T-helper 9 cell (primary cell): ENCODE measurements at places on chromosomes 12 and 14.

DNA sequence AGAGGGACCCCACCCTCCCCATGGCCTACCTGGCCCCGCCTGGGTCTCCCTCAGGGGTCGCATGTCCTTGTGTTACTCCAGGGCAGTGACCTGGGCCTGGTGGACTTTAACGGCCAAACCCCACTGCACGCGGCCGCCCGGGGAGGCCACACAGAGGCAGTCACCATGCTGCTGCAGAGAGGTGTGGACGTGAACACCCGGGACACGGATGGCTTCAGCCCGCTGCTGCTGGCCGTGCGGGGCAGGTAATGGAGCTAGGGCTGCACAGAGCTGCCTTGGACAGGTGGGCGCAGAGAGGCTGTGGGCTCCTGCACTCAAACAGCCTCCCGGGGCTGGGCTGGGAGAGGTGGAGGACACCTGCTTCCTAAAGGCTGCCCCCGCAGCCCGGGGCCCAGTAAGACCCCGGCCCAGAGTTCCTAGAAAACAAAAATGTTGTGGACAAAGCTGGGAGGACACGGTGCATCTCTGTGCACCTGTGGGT, 21.6 kb downstream of the ASPG start:
- DNase-seq, result no peak

GRCh38 chr12:121697093-121697698, 15.4 kb upstream of the TMEM120B start:
- DNase-seq, result no peak

GRCh38 chr12:110743571-110744093, 941 bp upstream of the PPP1CC start:
- DNase-seq, result no peak

GRCh38 chr12:121939186-121939585, 20.8 kb downstream of the CFAP251 start:
- no peak for DNase-seq

- DNase-seq, result no peak
These were observed 189.5 kb upstream of the NTF3 start for GRCh38 chr12:5242440-5242839.
